ENCODE measurements at places on chromosomes 1 and 21.

DNA sequence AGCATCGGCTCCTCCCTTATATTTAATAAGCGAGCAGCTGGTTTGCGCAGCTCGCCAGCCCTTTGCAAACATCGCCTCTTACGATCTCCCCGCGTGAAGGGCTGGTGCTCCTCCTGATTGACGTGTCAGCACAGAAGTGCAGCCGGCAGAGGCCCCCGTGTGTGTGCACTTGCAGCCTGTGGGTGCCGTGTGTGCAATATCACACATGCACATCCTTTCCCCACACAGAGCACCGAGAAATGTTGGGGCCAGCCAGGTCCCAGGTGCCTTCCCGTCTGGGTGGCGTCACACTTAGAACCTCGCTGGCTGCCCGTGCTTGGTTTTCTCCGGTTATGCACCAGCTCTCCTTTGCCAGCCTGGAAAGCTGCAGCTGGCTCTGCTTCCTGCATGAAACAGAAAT is 126.6 kb upstream of the AJAP1 start:
- DNase-seq = no peak

DNA sequence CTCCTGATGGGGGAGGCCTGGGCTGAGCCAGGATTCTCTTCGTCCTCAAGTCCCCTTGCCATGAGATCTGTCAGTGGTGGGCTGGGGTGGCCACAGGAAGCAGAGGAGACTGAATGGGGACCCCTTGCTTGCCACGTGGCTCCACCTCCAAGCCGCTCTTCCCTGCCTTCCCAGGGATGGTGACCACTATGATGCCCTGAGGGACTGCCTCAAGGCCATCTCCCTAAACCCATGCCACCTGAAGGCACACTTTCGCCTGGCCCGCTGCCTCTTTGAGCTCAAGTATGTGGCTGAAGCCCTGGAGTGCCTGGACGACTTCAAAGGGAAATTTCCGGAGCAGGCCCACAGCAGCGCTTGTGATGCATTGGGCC is 20.9 kb upstream of the TMEM222 start:
- no peak for DNase-seq

GRCh38 chr21:32185103-32185502 is 93.7 kb downstream of the MIS18A start:
- DNase-seq = no peak

- no peak for DNase-seq
Observed at GRCh38 chr1:237527761-237528160, 363.0 kb downstream of the ZP4 start.

DNA sequence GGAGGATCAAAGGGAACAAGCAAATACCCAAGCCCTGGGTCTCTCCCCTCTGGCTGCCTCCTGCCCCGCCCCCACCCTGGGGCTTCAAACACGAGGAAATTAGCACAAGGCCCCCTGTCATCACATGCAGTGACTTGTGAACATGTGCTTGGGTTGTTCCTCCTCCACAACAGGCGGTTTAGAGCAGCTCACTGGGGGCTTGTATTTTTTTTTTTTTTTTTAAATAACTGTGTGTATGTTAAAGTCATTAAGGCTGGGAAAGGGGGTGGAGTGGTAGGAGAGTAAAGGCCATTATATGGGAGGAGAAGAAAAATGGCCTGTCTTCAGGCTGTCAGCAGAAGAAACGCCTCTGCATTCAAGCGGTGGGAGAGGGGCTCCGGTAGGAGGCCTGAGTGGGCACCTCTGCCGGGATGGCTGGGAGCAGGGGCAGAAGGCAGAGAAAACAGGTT is 64.2 kb downstream of the PLXNA2 start:
- DNase-seq = no peak

GRCh38 chr1:110348771-110349170 is 9.6 kb downstream of the RBM15 start:
- DNase-seq = no peak

- no peak for DNase-seq
Observed at GRCh38 chr1:24896596-24897262, 33.3 kb downstream of the RUNX3 start.

DNA sequence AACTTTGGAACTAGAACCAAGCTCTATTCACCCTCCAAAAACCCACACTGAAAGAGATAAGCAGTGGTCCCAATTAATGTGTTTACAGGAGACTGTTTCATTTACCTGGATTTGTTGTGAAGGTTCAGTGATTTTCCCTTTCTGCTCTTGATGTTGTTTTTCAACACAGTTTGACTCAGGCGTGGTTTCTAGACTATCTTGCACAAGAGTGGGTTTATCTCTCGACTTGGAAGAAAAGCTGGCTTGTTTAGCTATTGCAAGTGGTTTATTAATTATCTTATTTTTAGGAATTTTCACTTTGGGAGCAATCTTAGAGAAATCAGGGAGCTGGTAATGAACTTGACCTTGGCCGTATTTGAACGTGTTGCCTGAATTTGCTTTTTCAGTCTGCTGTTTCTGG is 5.3 kb downstream of the AKNAD1 start:
- DNase-seq = no peak

DNA sequence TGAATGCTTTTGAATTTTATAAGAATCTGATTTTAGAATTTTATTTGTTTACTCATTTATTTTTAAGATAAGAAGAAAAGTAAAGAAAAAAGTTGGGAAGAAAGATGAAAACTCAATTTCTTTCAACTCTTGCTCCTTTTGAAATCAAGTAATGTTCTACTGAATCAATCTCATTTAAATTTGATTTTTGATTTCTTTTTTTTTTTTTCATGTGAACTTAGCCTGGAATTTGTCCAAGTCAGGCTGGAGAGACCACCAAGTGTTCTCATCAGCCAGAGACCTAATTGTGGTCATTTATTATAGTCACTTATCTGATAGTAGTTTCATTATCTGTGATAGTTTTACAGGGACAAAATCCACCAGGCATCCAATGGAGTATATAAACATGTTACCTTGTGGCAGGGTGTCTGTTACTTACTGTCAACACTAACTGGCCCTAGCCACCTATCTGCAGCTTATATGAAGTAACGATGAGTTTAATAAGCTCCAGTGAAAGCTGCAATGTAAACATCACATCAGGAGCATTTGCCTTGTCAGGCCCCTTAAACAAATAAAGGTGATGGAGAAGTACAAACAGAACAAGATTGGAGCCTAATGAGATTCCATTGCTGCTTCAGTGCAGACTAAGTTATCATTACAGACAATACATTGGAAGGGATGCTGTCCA is 39.2 kb downstream of the HLX start:
- no peak for DNase-seq

DNA sequence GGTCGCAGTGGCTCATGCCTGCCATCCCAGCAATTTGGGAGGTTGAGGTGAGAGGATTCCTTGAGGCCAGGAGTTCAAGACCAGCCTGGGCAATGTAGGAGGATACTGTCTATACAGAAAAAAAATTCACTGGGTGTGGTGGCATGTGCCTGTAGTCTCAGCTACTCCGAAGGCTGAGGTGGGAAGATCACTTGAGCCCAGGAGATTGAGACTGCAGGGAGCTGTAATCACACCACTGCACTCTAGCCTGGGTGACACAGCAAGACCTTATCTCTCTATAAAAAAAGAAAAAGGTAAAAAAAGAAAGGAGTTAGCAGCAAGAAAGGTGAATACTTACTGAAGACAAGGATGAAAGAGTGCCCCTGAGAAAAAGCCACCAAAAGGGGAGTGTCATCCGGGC is 23.7 kb upstream of the BCL10 start:
- no peak for DNase-seq

DNA sequence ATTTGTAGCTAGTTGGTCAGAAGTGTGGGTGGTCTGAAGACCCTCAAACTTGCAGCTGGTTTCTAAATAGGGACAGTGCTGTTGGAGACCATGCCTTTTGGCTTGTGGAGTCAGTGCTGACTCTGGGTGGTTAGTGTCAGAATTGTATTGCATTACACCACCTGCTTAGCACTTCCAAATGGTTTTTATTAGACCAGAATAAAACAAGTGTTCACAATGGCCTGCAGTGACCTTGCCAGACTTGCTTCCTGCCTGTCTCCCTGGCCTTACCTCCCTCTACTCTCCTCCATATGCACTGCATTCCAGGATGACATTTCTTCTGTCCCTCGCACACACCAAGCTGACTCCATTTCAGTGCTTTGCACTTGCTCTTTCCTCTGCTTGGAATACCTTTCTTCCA is 72.7 kb upstream of the CNIH3 start:
- no peak for DNase-seq

- no peak for DNase-seq
Observed at GRCh38 chr1:156815961-156816422, 656 bp downstream of the SH2D2A start.

DNA sequence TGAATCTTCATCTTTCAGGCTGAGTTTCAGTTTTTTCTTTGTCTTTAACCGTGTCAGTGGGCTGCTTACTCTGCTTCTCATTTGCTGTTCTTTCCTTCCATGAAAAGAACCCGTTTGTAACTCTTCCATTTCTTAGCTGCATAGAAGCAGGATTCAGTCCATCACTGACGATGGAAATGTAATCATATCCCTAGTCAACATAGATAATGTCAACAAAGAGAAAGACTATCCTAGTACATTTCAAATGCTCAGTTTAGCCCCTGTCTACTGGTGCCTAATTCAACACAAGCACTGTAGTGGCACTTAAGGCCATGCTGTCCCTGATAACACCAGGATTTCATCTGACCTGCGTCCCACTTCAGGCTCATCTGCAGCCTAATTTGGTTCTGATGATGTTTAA is 376 bp downstream of the GBP1 start:
- DNase-seq = no peak

DNA sequence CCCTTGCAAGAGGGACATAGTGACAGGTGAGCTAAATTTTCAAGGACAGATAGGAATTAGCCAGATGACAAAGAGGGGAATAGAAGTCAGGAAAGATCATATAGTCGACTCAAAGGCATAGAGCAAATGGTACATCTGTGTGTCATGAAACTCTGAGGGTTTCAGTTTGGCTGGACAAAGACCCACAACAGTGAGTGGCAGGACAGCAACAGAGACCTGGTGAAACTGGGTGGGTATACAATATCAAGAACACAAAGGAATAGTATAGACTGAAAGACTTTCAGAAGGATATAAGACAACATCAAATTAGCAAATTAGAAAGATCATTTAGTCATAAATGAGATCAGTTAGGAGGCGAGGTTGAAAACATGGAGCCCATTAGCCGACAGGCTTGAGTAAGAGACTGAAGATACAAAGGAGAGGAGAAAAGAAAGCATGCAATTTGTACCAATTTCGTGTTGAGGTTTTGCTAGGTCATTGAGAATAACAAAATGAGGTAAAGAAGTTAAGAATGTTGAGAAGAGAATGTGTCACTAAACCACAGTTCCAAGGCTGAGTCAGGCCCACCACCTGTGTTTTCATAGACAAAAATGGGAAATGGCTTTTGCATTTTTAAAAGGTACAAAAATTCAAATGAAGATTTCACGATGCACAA is 213.8 kb downstream of the HHIPL2 start:
- no peak for DNase-seq

DNA sequence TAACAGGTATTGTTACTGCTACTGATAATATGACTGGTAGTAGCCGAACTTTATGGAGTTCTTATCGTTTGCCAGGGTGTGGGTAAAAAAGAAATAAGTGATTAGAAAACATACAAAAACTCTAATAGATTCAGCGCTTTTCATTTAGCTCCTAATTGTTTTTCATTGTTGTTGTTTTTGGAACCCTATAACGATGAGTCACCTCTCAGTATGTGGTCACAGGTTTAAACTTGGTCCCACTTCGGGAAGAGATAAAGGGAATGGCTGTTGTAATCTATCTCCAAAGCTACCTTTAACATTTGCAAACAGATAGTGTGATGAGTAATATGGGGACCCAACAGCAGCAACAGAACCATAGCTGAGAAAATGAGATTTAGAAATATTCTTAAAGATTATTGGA is 62.7 kb upstream of the BCL10 start:
- DNase-seq = no peak
